CD4-positive, CD25-positive, alpha-beta regulatory T cell (primary cell): ENCODE measurements at places on chromosomes 16 and 17. TPM values are rescaled to one million over a fixed set of nuclear protein-coding genes. Genes with fewer than 3 reads are reported as not detected.

The RRAD gene
- 0.35 TPM for total RNA-seq

DNA sequence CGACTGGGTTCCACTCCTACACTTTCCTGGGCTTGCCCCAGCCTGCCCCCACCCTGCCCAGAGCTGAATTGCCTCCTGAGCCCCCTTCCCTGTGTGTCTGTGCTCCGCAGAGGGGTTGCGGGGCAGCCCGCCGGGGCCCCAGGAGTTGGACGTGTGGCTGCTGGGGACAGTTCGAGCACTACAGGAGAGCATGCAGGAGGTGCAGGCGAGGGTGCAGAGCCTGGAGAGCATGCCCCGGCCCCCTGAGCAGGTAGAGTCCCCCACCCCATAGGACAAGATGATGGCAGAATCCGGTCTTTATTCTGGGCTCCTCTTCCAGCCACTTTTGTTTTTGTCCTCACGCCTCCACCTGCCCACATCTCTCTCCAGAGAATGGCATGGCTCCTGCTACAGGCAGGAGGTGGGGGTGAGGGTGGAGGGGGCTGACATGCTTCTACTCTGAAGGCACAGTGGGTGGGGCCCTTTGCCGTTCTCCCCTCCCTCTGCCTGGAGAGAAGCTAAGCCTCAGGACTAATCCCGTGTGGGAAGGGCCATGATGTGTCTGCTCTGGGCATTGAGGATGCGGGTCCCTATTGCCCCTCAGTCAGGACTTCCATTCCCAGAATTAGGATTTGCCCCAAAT, 3.5 kb downstream of the ACBD4 start:
- DNase-seq = no peak
- no peaks in the 10 kb centered on the region for H3K36me3 ChIP-seq
- H3K4me3 ChIP-seq = no peak overlapping the region
- no peak overlapping the region for H3K27ac ChIP-seq
- no peaks in the 10 kb centered on the region for H3K27me3 ChIP-seq

The CDK3 gene
- 11.6 TPM for total RNA-seq

The G6PC1 gene
- not detected for total RNA-seq

DNA sequence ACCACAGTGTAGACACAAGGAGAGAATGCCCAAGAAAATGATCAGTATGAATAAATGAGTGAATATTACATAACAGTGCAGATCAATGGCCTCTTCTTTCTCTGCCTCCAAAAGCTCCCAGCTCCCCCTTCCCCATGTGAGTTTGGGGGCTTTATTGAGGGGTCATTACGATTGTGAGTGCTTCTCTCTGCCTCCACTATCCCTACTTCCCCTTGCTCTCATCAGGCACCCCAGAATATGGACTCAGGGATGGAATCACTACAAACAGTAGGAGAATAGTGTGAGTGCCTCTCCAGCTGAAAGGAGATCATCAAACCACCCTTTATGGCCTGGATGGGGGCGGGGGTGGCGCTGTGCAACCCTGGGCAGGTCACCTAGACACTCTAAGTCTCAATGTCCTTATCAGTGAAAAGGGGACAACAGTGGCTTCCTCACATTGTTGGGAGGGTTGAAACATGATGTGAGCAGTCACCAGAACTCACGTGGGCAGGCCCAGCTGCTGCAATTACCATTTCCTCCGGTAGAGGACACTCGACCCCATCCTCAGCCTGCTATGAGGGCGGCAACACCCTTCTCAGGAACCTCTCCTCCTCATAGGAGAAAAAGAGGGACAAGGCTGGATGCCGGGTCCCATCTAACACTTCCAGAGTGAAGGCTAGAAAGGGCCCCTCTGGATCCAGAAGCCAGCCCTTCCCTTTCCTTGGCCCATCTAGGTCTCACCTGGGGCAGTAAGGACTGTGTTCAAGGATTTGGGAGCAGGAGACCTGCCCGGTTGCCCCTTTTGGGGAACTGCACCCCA, 2.1 kb upstream of the EPOP start:
- H3K27me3 ChIP-seq = no peaks in the 10 kb centered on the region
- H3K36me3 ChIP-seq = no peaks in the 10 kb centered on the region
- no peak overlapping the region for H3K27ac ChIP-seq
- H3K4me3 ChIP-seq = no peak overlapping the region
- H3K4me1 ChIP-seq = peaks cover 19% of the 10 kb centered on the region

The NRN1L gene
- 2.7 TPM for total RNA-seq

DNA sequence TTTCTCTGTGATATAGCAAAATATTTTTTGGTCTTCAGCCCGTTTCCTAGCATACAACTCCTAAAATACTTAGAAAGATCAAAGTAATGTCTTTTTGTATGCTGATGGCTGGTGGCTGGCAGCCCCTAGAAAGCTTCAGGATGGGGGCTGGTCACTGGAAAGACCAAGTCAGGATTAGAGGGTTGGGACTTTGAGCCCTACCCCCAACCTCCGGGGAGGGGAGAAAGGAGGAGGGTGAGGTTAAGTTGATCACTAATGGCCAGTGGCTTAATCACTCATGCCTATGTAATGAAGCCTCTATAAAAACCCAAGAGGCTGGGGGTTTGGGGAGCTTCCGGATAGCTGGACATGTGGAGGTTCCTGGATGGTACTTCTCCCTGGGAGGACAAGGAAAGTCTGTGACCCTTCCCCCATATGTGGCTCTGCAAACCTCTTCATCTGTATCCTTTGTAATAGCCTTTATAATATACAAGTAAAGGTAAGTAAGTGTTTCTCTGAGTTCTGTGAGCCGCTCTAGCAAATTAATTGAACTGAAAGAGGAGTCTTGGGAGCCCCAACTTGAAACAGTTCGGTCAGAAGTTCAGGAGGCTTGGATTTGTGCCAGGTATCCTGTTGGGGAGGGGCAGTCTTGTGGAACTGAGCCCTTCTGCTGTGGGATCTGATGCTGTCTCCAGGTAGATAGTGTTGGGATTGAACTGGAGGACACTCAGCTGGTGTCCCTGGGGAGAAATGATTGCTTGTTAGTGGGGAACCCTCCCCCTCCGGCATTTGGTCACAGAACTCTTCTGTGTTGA, 3.5 kb downstream of the SLC7A6 start:
- H3K4me3 ChIP-seq = peak overlapping the region; percentile 4
- peaks cover 2% of the 10 kb centered on the region for H3K36me3 ChIP-seq
- H3K27me3 ChIP-seq = no peaks in the 10 kb centered on the region
- peaks cover 81% of the 10 kb centered on the region for H3K4me1 ChIP-seq
- no peak for DNase-seq

DNA sequence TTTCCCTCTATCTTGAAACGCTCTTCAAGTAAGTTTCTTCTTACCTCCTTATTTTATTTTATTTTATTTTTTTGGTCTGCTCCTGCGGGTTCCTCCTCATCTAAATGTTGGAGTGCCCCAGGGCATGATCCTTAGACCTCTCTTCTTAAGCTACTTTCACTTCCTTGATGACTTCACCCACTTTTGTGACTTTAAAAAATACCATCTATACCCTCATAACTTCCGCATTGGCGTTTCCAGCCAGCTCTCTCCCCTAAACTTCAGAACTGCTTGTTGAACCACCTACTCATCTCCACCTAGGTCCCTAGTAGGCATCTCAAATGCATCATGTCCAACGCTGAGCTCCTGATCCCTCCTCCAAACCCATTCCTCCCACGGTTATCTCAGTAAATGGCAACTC, 51.4 kb upstream of the NFAT5 start:
- no peak overlapping the region for H3K4me3 ChIP-seq
- no peak for DNase-seq
- H3K4me1 ChIP-seq = no peaks in the 10 kb centered on the region
- no peaks in the 10 kb centered on the region for H3K36me3 ChIP-seq
- no peaks in the 10 kb centered on the region for H3K27me3 ChIP-seq

The CRISPLD2 gene
- 0.54 TPM for total RNA-seq

GRCh38 chr17:64477849-64478248, 19.0 kb downstream of the POLG2 start:
- H3K36me3 ChIP-seq = peaks cover 37% of the 10 kb centered on the region
- no peak overlapping the region for H3K27ac ChIP-seq
- DNase-seq = no peak
- H3K4me3 ChIP-seq = no peak overlapping the region

GRCh38 chr16:822174-822908, 21.8 kb upstream of the GNG13 start:
- no peak overlapping the region for H3K4me3 ChIP-seq
- H3K27me3 ChIP-seq = peaks cover 6% of the 10 kb centered on the region
- peaks cover 9% of the 10 kb centered on the region for H3K4me1 ChIP-seq
- no peak overlapping the region for H3K27ac ChIP-seq
- DNase-seq = no peak
- no peaks in the 10 kb centered on the region for H3K36me3 ChIP-seq

DNA sequence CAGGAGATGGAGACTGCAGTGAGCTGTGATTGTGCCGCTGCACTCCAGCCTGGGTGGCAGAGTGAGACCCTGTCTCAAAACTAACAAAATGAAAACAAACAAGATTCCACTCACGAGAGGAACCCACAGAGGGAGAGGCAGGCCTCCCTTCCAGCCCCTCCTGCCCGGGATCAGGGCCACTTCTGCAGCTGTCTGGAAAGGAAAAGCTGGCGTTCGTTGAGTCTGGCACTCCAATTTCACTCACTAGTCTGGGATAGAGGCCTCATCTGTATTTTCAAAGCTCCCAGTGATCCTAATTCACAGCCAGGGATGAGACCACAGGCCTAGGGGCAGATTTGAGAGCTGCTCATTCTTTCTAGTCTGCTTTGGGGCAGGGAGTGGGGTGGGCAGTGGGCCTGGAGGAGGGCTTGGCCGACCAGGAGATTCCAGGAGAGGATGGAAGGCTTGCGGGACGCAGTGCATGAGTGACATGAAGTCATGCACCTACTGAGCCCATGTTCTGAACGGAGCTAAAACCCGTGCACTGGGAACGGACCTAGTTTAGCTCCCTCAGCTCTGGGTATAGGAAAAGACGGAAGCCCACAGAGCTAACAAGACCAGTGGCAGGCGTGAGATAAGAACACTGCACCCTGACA, 54.0 kb downstream of the COTL1 start:
- H3K27ac ChIP-seq = no peak overlapping the region
- no peak for DNase-seq
- H3K36me3 ChIP-seq = peaks cover 55% of the 10 kb centered on the region
